ENCODE measurements at places on chromosomes 16 and 17.

GRCh38 chr17:2687074-2687418, 24.5 kb downstream of the CLUH start:
- DNase-seq = no peak

DNA sequence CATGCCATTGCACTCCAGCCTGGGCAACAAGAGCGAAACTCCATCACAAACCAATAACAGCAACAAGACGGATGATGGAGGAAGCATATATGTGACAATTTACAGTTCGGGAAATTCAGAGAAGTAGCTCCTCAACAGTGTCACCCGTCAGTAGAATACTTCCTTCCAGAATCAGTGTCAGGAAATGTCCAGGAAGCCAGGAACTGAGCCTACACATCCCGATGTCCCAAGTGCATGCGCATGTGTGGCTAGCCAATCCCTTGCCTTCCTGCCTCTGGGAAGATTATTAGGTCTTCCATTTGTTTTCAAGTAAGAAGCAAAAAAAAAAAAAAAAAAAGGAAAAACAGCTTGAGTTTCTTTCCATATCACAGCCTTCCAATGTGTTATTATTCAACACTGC, 1.4 kb upstream of the PITPNC1 start:
- DNase-seq = no peak

- no peak for DNase-seq
Observed at GRCh38 chr16:18050234-18050633, 286.3 kb downstream of the NPIPA8 start.

- no peak for DNase-seq
Observed at GRCh38 chr17:55926276-55926990, 175.6 kb downstream of the PCTP start.

DNA sequence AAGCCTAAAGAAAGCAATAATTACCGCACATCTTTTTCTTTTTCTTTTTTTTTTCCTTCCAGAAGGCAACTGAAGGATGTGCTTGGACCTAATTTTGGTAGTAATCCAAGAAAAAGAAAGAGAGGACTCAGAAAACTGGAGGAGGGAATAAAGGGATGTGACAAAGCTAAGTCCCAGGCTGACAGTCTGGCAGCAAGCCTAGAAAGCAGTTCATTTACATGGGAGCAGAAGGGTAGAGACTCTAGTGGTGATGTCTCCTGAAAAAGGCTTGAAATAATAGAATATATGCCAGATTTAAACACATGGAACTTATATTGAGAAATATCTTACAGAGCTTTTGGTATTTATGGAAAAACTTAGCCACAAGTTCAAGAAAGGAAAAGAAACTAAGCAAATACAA, 101.0 kb upstream of the SHISA6 start:
- DNase-seq = no peak

- no peak for DNase-seq
Observed at GRCh38 chr16:82322177-82322576, 152.2 kb upstream of the MPHOSPH6 start.

DNA sequence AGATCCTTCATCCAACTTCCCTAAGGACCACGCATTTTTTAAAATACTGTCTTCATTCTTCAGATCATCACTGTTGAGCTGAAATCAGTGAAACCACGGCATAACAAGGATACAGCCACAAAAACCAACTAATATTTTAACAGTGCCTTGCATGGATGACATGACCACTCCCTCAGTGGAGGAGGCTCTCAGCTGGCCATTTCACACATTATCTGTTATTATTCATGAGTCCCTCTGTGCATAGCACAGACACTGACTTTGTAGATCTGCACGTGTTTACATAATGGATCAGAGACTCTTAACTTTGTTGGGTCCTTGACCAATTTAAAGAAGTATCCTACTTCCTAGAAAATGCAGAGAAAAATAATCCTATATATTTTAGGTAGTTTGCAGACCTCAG, 104.8 kb upstream of the NUDT7 start:
- DNase-seq = no peak

- DNase-seq = no peak
Observed at GRCh38 chr16:85416228-85417109, 196.7 kb upstream of the GSE1 start.

DNA sequence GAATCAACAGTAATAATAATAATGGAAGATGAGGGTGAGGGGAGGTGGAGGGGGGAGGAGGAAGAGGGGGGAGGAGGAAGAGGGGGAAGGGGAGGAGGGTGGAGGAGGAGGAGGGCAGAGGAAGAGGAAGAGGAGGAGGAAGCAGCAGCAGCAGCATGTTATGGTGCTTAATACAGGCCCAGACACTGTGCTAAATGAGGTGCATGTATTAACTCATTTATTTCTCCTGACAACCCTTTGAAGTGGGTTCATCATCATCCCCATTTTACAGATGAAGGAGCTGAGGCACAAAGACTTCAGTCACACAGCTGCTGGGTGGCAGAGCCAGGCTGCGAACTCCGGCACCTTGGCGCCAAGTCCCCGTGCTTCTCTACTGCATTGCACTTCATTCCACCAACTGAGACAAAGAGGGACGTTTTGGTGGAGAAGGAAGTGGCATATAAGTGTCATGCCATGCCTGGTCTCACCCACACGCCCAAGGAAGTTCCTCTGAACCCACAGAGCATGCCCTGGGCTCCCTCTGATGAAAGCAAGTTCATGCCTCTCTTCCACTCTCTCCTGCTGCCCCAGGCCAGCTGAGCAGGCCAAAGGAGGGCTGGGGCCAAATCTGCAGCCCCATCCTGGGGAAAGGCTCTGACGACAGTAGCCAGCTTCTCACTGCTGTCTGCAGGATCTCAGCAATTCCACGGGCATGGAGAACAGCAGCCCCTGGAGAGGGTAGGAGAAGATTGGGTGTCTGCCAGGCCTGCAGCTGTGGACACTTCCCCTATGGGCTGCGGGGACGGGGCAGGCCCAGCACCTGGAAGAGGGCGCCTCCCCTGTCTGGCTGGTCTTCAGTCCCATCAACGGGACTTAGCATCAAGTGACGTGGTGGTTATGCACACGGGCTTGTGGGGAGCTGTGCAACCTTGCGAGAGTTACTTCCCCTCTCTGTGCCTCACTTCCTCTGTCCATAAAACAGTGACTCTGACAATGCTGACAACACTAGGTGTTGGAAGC, 21.8 kb downstream of the XYLT1 start:
- DNase-seq = no peak

GRCh38 chr16:11429123-11429522, 83.9 kb downstream of the RMI2 start:
- no peak for DNase-seq

- DNase-seq = no peak
Observed at GRCh38 chr17:47719411-47720152, 13.5 kb upstream of the TBX21 start.

GRCh38 chr17:48727415-48728175, 955 bp downstream of the HOXB13 start:
- no peak for DNase-seq

- no peak for DNase-seq
Observed at GRCh38 chr17:1498233-1498632, 5.7 kb upstream of the MYO1C start.

- no peak for DNase-seq
Observed at GRCh38 chr17:40268141-40268712, 19.5 kb upstream of the CDC6 start.

DNA sequence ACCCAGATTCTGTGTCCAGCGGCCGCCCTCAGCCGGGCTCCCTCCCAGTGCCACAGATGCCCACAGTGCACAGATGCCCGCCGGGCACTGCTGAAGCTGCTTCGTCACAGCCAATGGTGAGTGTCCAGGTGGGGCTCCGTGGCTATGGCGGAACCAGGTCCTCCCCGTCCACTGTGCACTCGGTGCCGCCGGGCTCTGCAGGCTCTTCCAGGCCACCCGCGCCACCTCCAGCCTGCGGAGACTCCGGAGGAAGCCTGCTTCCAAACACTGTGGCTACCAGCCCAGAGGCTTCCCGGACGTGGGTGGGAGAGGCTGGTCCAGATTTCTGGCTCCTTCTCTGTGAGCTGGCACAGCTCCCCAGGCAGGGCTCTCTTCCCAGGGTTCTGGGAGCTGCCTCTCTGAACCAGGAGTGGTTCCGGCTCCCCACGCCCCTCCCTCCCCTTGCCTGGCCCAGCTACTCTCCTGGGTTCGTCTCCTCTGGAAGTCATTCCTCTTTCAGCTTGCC, 2.8 kb upstream of the PYCR1 start:
- no peak for DNase-seq

DNA sequence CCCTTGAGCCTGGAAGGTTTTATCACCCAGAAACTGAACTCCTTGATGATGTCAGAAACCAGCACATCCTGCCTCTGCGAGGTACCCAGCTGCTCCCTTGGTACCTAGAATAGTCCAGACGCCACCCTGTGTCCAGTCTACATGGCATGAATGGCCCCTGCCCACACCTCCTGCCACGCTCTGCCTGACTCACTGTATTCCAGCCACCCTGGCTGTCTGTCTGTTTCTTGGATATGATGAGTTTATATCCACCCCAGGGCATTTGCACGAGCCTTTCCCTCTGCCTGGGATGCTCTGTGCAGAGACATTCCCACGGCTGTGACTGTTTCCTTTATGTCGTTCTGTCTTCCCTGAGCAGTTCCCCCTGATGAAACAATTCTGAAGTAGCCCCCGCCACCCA, 68.7 kb downstream of the CRISPLD2 start:
- no peak for DNase-seq

DNA sequence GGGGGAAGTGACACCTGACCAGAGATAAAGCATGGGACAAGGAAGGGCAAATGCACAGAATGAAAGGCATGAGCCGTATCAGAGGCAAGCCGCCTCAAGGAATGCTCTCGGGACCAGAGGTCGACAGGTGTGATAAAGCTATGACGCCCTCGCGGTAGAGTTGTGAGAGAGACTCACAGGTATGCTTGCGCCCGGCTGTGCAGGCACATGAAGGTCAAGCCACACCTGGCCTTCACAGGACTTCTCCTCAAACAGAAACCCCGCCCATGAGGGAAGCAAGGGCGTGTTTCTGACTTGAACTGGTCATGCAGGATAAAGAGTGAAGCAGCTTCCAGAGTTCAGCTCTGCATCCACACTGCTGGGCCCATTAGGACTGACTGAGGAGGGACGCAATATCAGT, 7.8 kb downstream of the NCBP3 start:
- DNase-seq = no peak

GRCh38 chr17:76562734-76563148, 22.9 kb downstream of the PRCD start:
- DNase-seq = no peak

- DNase-seq = no peak
Observed at GRCh38 chr17:68288375-68288774, 2.6 kb downstream of the SLC16A6 start.

GRCh38 chr17:60311936-60312335, 80.0 kb downstream of the USP32 start:
- DNase-seq = no peak

- no peak for DNase-seq
Observed at GRCh38 chr17:74857191-74857590, 2.5 kb downstream of the GRIN2C start.

DNA sequence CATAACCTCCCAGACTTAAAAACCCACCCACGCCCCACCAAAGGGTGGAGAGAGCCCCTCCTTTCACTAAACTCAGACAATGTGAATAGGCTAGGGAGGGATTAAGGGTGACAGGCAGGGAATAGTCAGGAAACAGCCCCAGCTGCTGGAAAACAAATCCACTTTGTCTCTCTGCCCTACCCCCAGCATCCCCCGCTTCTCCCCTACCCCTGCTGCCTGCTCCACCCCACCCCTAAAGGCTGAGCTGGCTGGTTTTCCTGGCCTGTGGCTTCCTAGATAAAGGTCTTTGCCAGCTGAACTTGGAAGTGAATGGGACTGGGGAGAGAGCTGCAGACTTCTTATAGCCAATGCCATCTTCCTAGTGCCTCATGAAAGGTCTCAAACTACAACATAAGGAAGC, 15.0 kb downstream of the CAVIN1 start:
- no peak for DNase-seq

DNA sequence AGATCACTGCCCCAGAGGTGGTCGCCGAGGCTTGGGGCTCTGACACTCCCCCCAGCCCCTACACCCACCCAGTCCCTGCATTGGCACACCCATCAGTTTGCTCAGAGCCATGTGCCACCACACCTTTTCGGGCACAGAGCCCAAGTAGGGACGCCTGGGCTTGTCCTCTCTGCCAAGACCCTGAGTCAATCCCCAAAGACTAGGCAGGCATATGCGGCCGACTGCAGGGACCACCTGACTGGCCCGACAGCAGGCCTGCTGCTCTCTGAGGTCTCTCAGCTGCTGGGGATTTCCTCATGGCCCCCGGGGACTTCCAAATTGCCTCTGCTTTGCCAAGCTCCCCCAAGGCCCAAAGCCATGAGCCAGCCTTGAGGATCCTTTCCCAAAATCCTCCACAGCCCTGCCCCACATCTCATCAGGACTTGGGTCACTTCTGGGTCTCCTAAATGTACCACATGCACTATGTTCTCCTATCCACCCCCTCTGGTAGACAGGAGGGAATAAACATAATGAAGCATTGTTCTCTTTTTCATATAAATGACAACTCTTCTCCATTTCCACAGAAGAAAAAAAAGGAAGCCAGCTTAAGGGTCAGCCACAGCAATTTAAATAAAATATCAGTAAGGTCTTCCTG, 30.6 kb downstream of the MYO18A start:
- DNase-seq = no peak

DNA sequence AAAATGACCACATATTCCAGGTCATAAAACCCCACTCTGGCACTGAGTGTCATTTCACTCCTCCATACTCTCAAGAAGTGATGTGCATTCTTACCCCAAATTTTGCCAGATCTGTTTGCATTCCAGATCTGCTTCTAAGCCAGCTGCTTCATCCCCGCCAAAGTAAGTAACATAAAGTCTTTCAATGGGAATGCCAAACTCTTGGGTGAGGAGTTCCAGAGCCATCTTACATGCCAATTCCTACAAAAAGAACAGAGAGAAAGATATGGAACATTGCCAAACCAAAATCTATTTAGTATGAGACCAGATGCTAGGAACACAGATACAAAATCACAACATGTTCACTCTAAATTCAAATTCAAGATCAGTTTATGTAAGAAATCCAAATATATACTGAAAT, 12.9 kb downstream of the AARS1 start:
- no peak for DNase-seq

- DNase-seq = no peak
Observed at GRCh38 chr16:68744744-68745280, 7.7 kb downstream of the CDH1 start.

GRCh38 chr16:72073560-72074230, 10.7 kb downstream of the HPR start:
- peak; percentile 24 for DNase-seq

- DNase-seq = no peak
Observed at GRCh38 chr17:9024497-9024896, 3.2 kb downstream of the NTN1 start.

Data from thoracic aorta (tissue), 2 donors.